ENCODE measurements at places on chromosomes 1 and 21.

DNA sequence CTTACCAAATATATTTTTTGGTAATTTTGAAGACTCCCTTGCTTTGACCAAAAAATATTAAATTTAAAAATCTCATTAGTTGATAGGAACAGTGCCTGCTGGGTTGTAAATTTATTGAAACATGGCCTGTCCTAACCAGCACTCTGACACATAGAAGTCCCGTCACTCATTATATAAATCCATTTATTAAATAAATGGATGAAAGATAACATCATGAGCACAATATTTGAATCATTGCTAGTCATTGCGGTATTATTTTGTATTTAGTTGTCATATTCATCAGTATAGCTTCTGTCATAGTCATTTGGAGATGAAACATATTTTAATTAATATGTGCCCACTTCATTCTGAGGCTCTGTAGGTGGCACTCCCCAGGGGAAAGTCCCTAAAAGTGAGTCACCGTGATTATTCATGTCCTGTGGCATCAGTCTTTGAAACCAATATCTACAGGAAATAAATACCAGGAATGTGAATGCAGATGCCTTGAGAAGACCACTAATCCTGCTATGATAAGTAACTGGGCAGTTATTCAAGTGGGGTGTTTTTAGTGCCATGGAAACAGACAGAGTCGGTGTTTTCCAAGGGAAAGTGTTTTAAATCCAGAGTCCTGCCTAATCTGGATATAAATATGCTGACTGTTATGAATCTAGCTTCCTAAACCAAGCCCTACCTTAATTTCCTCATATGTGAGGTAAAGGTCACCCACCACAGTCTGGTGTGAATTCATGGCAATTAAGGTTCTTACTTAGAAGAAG lies 302.0 kb downstream of the DUSP10 start:
- DNase-seq: no peak

- DNase-seq: peak; percentile 66
Measured at GRCh38 chr1:9494936-9495758, 44.1 kb upstream of the SLC25A33 start.

DNA sequence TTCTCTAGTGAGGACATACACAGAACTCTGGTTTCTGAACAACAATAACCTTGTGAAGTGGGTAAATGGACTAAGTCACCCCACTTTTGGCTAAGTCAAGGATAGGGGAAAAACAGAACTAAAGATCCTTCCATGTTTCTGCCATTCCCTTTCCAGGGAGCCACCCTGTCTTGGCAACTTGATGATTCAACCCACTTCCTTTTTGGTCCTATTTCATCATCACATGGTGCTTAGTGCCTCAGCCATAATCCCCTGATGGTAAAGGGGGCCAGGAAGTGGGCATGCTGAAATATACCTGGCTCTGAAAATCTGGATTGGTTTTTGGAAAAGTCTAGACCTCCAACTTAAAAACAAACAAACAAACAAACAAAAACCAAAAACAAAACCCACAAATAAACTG lies 206.4 kb upstream of the FOXD3 start:
- DNase-seq: no peak

- DNase-seq: no peak
Measured at GRCh38 chr1:199619223-199619622, 408.3 kb upstream of the NR5A2 start.

GRCh38 chr1:192477630-192478029 lies 97.9 kb upstream of the RGS1 start:
- no peak for DNase-seq

DNA sequence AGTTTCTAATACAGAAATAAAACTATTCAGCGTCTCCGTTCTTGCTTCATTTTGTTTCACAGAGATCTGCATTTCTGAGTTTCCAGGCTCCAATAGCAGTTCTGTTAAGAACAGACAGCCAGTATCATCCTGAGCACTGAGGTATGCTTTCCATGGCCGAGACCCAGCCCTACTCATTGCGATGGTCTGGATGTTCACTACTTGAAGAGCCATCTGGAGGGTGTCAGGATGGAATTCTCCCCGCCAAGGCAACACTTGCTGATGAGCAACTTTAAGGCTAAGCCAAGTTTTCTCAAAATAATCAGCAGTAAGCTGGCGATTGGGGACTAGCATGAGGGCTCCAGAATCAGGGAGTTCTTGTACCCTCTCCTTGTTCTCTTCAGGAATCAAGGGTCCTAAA lies 7.7 kb upstream of the BCL2L15 start:
- no peak for DNase-seq

GRCh38 chr1:117077267-117077666 lies 17.1 kb downstream of the TTF2 start:
- no peak for DNase-seq

GRCh38 chr1:3651930-3652547 lies at the start of gene TP73:
TSS of gene TP73 (plus strand) at chr1:3652516. CDS start at chr1:3682366, 29,850 bp downstream.
- DNase-seq: no peak

DNA sequence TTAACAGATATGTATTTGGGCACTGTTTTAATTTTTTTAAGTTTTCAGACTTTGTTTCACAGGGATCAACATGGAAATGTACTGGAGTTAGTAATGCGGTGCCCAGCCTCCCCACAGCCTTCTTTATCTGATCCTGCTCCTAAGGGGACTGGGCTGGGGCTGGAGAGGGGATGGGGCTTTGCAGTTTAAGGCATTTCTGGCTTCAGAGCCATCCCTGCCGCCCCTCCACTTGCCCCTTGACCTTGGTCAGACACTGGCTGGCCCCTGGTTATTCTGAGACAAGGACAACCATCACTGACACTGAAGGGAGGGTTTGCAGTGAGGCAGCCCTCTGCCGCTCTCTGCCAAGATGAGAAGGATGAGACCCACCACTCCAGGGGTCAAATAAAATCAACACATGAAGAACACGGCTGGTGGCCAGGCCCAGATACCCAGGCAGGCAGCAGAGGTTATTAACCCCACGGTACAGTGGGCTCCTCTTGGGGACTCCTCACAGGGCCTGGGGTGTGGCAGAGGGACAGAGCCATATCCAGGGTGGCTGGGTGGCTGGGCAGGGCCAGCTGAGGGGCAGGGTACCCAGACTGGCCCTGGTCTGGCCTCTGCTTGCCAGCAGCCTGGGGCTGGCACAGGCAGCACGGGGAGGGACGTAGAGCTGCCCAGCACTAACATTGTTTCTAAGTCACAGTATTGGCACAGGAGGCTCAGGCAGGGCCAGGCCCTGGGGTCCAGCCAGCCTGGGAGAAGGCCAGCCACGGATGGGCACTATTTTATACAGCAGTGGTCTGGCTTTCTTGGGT lies 7.2 kb upstream of the UBE2U start:
- DNase-seq: no peak

- no peak for DNase-seq
Measured at GRCh38 chr1:53138991-53139884, 3.2 kb downstream of the SLC1A7 start.

GRCh38 chr1:89873770-89874169 lies 52.9 kb downstream of the LRRC8D start:
- no peak for DNase-seq

- DNase-seq: no peak
Measured at GRCh38 chr21:28229814-28230213, 762.9 kb downstream of the LTN1 start.

DNA sequence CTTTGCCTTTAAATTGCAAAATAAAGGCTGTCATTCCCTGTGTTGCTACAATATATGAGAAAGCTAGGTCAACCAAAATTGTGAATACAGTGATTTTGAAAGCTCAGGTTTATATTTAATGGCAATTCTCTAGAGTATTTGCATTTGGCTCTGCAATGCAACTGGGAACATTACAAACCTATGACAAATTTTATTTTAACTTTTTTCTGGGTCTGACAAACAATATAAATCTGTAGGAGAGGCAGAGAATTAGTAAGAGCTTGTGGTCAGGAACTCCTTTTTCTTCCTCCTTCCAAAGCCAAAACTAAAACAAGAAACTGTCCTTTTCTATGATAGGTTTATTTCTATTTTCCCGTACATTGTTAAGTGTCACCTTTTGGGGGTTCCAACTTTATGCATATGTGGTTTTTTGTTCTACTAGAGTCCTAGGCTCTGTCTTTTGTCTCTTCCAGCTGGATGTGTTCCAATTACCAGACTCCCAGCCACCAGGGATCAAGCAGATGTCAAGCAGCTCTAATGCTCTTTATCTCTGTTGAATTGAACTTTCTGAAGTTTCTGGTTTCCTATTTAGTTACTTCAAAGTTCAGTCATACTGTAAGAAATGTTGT lies 106.9 kb downstream of the ASH1L start:
- DNase-seq: no peak

DNA sequence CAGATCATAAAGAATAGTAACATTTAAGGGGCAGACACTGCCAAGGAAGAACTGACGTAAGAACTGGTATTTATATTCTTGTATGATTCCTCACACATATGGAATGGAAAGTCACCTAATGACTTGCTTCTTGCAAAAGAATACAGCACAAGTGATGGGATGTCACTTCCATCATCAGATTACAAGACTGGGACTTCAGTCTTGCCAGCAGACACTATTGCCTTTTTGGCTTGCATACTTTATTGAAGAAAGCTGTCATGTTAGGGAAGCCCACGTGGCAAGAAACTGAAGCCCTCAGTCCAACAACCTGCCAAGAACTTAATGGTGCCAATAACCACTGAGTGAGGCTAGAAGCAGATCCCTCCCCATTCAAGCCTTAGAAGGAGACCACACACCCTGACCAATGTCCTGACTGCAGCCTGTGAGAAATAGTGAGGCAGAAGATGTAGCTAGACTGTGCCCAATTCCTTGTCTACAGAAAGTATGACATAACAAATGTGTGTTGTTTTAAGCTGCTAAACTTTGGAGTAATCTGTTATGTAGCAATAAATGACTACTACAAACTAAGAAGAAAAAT lies 12.0 kb downstream of the EGLN1 start:
- no peak for DNase-seq

DNA sequence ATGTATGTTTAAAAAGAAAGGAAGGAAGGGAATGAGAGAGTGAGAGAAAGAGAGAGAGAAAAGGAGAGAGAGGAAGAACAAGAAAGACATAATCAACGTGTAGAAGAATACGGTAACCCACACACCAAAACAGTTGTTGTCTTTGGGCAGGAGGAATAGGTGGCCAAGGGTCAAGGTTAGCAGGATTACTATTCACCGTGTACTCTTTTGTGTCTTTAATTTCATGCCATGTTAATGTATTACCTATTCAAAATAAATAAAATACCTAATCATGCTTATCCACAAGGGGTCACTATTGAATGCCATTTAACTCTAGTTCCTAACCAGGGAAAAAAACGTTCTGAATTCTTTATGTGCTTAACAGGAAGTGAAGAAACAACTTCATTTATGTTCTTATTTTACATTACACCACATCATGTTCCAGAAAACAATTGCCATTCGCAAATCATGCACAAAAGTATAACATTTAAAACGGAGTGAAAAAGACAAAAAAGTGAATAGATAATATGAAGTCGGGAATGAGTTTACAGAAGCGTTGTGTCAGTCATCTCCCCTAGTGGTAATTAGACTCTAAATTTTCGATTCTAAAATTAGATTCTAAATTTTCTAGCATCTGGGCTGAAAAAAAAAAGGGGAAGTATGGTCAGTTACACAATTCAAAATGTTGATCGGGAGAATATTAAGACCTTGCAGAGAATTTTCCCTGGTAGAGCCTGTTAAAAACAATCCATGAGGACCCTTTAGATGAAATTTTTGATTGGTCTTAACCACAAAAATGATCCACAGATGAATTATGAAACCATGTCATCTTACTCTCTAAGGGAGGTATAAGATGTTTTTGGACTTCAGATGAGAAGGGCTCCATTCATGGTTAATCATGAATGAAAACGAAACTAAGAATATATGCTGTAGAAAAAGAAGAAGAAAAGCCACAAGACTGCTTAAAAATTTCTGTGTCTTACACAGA lies 700 bp upstream of the KMO start:
- no peak for DNase-seq

DNA sequence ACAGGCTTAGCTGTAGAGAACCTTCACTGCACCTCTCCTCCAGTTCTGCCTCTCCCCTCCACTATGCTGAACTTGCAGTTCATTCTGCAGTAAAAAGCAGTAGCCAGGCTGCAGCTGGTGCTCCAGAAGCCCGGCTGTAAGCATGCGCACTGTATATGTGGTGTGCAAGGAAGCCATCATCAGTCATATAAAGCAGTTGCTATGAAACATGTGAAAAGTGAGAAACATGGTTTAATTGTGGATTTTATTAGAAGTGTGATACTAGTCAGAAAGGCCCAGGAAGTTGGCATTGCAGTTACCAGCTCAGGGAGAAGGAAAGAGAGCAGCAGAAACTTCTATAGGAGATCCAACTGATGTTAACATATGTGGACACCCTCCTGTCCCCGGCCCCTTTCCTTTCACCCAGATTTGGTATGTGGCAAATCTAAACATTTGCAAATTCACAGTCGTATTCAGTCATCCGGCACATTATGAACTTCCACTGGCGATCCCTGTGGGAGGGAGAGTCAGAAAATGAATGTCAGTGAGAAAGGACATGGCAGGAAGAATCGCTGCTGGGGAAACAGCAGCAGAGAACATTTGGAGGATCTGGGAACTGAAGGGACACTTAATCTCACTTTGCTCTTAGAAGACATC lies 32.8 kb downstream of the DPT start:
- DNase-seq: no peak
